ENCODE measurements at places on chromosomes 2 and 18. TPM values are rescaled to one million over a fixed set of nuclear protein-coding genes. Genes with fewer than 3 reads are reported as not detected.
A peak's percentile ranks its signal among the peaks of the same experiment; 100 is the strongest.

DNA sequence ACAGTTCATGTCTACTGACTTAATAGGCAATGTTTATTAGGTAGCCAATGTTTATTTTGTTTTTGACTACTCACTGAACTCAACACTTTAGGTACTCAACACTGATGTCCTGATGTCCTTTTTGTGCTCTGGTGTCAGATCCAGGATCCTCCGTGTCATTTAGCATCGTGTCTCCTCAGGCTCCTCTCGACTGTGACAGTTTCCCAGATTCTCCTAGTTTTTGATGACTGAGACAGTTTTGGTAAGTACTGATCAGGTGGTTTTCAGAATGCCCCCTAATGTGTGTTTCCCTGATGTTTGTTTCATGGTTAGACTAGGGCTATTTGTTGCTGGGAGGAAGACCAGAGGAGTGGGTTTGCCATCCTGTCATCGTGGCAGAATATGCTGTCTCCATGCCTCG is 719.7 kb upstream of the SOX11 start:
- H3K4me3 ChIP-seq = no peak overlapping the region
- no peaks in the 10 kb centered on the region for H3K36me3 ChIP-seq
- no peaks in the 10 kb centered on the region for H3K4me1 ChIP-seq
- H3K27me3 ChIP-seq = peaks cover 4% of the 10 kb centered on the region

The MDH1B gene
- total RNA-seq = 2.8 TPM

The FSHR gene
- total RNA-seq = 0.74 TPM

DNA sequence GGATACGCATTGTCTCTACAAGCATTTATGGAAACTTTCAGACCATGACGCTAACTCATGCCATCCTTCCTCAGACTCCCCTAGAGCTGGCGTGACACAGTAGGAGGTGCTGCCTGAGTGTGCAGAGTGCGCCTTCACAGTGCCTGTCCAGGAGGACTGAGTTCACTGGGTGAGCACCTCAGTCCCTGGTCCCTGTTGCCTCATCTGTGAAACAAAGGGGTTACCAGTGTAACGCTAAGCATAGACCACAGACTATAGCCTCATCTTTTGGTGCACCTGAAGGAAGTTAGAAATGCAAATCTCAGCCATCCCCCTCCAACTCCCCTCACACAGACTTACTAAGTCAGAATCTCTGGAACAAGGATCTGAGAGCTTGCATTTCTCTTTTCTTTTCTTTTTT is 142.8 kb downstream of the TMEM17 start:
- no peak for DNase-seq
- H3K4me1 ChIP-seq = no peaks in the 10 kb centered on the region

GRCh38 chr2:120935339-120936313 is 200.0 kb downstream of the GLI2 start:
- peak overlapping the region; percentile 17 for H3K27ac ChIP-seq
- peaks cover 91% of the 10 kb centered on the region for H3K27me3 ChIP-seq
- H3K36me3 ChIP-seq = no peaks in the 10 kb centered on the region
- peak overlapping the region; percentile 43 for H3K4me3 ChIP-seq

GRCh38 chr2:2758793-2759367 is 427.8 kb upstream of the MYT1L start:
- peaks cover 3% of the 10 kb centered on the region for H3K27me3 ChIP-seq
- H3K4me1 ChIP-seq = no peaks in the 10 kb centered on the region
- no peak overlapping the region for H3K4me3 ChIP-seq
- H3K36me3 ChIP-seq = no peaks in the 10 kb centered on the region
- no peak for DNase-seq

DNA sequence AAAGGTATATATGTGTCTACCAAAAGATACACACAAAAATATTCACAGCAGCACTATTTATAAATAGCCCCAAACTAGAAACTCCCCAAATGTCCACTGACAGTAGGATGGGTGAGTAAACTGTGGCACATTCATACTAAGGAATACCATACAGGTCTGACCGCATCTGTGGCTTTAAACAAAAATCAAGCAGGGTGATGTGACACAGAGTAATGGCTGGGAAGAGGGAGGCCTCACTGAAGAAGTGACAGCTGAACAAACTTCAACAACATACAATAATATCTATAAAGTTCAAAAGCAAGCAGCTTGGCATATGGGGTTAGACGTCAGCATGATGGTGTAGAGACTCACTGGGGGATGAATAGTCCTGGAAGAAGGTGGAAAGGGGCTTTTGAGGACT is 115.1 kb upstream of the PPP1CB start:
- DNase-seq = no peak
- no peaks in the 10 kb centered on the region for H3K36me3 ChIP-seq
- H3K4me3 ChIP-seq = no peak overlapping the region
- H3K4me1 ChIP-seq = peaks cover 22% of the 10 kb centered on the region

DNA sequence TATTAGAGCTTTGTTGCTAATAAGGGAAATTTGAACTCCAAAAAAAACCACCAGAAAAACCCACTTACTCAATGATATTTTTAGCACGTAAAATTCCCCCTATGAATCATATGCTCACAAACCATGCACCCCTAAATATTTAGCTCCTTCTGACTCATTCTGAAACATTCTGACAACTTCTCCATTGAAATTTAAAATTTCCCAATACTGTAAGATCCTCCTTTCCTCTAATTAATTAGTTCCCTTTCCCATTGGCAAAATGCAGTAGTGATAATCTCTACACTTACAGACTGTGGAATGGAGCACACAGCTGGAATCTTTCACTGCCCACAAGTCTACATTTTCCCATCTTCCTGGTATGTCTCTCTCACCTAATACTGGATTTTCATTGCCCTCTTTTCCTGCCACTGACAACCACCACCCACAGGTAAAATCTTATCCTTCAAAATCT is 215.8 kb upstream of the ACVR2A start:
- H3K27me3 ChIP-seq = peaks cover 6% of the 10 kb centered on the region
- H3K36me3 ChIP-seq = no peaks in the 10 kb centered on the region
- H3K27ac ChIP-seq = no peak overlapping the region
- H3K4me1 ChIP-seq = peaks cover 2% of the 10 kb centered on the region

The CXCR1 gene
- not detected for total RNA-seq

- no peak for DNase-seq
- H3K36me3 ChIP-seq = no peaks in the 10 kb centered on the region
- H3K4me3 ChIP-seq = no peak overlapping the region
- H3K4me1 ChIP-seq = peaks cover 2% of the 10 kb centered on the region
These were observed 4.4 kb downstream of the ARHGAP25 start for GRCh38 chr2:68738906-68739594.

The ZNF396 gene
- 4.5 TPM for total RNA-seq

DNA sequence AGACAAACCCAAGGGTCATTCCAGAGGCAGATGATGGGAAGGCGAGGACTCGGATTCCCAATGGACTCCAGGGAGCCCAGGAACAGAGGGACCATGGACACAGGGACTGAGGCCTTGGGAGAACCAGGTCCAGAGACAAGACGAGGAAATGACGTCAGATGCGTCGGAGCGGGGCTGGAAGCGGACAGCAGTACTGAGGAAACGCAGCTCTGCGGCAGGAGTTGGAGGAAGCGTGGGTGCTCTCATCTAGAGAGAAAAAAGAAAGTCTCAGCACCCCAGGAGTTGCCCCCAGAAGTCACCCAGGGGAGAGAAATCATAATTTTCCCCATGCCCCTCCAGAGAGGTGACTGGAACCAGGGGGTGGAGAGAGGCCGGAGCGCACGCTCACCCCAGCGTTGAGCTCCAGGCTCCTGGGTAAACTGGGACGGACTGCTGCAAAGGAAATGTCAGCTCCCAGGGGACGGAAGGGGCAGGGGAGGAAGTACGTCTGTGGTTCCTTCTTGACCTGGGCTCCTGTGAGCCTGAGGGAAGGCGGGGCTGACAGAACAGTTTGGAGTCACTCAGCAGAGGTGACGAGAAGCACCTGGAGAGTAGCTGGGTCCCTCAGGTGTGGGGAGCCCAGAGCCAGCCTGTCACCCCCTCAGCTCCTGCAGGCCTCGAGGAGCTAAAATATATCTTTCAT is 44.7 kb downstream of the CMPK2 start:
- no peaks in the 10 kb centered on the region for H3K4me1 ChIP-seq
- no peak overlapping the region for H3K27ac ChIP-seq
- no peak overlapping the region for H3K4me3 ChIP-seq
- peaks cover 8% of the 10 kb centered on the region for H3K27me3 ChIP-seq
- H3K36me3 ChIP-seq = no peaks in the 10 kb centered on the region
- no peak for DNase-seq

GRCh38 chr2:233789554-233789953 is 11.4 kb downstream of the MROH2A start:
- no peaks in the 10 kb centered on the region for H3K36me3 ChIP-seq
- H3K27ac ChIP-seq = no peak overlapping the region
- no peak for DNase-seq
- peaks cover 11% of the 10 kb centered on the region for H3K27me3 ChIP-seq
- no peak overlapping the region for H3K4me3 ChIP-seq

The MREG gene
- 26.8 TPM for total RNA-seq

DNA sequence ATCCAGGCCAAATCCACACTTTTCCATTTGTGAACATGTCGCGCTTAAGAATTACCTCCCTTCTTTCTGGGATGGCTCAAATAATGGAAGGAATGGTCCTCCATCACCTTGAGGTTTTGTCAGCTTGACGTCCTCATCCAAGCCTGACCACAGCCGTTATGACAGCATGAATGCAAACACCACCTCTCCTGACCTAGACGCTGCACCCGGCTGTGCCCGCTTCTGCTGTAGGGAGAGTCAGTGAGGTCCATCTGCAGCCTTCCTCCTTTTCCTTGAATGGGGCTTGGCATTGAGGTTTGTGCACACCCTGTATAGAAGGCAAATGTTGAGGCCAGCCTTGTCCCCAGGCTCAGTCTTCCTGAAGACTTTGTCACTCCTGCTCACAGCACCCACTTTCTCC is 85.5 kb downstream of the TGOLN2 start:
- DNase-seq = no peak
- H3K36me3 ChIP-seq = peaks cover 3% of the 10 kb centered on the region
- peak overlapping the region; percentile 12 for H3K27ac ChIP-seq
- peaks cover 41% of the 10 kb centered on the region for H3K4me1 ChIP-seq

The TFCP2L1 gene
- total RNA-seq = 0.78 TPM

GRCh38 chr2:58336416-58336815 is 95.3 kb upstream of the FANCL start:
- H3K36me3 ChIP-seq = no peaks in the 10 kb centered on the region
- H3K27ac ChIP-seq = no peak overlapping the region
- no peaks in the 10 kb centered on the region for H3K4me1 ChIP-seq
- no peak overlapping the region for H3K4me3 ChIP-seq

DNA sequence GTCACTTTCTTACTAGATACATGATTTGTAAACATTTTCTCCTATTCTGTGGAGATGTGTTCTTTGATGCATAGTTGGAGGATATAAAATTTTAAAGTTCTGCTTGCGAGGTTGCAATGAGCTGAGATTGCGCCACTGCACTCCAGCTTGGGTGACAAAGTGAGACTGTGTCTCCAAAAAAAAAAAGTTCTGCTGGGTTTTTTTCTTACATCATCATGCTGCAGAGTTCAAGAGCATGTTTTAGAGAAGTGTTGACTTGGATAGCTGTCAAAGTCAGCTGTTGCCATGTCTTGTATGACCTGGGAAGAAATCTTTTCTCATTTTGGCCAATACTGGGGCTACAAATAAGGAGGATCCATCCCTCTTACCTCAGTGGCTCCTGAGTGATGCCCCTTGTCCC is 71.3 kb downstream of the UGGT1 start:
- H3K27me3 ChIP-seq = no peaks in the 10 kb centered on the region
- peaks cover 15% of the 10 kb centered on the region for H3K36me3 ChIP-seq
- H3K27ac ChIP-seq = no peak overlapping the region
- H3K4me1 ChIP-seq = no peaks in the 10 kb centered on the region

The EDAR gene
- 0.69 TPM for total RNA-seq

The GCG gene
- 92.9 TPM for total RNA-seq

The CD8B2 gene
- total RNA-seq = not detected

DNA sequence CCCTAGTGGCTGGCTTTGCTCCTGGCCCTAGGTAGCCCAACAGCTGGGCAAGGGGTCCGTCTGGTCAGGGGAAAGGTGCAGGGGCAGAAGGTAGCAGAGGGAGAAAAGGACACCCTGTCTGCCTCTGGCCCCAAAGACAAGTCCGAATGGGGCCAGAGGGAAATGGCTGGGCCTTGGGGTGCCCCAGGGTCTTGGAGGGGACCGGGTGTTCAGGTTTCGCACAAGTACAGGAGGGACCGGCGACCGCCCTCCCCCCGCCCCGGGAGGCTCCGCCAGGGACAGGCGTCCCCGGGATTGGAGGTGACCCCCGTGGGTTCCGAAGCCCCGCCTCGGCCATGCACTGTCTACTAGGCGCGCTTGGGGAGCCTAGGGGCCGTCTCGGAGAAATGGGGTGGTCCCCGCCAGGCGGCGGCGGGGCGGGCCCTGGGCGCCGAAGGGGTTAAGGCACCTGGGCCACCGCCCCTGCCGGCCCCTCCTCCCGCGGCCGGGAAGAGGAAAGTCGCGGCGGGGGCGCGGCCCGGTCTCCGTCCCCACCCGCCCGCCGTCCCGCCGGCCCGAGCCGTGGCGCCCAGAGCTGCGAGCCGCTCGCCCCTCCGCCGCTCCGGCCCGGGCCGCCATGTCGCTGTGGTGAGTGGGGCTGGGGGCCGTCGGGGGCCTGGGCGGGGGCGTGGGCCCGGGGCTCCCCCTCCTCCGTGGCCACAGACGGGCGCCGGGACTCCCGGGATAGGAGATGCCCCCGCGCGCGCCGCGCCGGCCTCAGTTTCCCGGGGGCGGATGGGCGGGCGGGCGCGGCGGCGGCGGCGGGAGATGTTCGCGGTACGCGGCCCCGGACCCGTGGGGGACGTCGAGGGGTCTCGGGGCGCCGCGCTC is at the start of gene B3GNT7:
B3GNT7 (plus strand) TSS at position 523 of the 870 bp plus-strand sequence; CDS start at position 617, 94 bp downstream.
- H3K4me3 ChIP-seq = peak within 1 kb of the TSS; percentile 72
- H3K27ac ChIP-seq = peak within 1 kb of the TSS; percentile 66
- DNase-seq = no peak
- H3K4me1 ChIP-seq = peaks cover 7% of the 10 kb centered on the region
- H3K36me3 ChIP-seq = peaks cover 3% of the 10 kb centered on the region

The HES6 gene
- total RNA-seq = 64.7 TPM

- no peaks in the 10 kb centered on the region for H3K36me3 ChIP-seq
- no peaks in the 10 kb centered on the region for H3K27me3 ChIP-seq
- no peak for DNase-seq
- no peak overlapping the region for H3K27ac ChIP-seq
- no peak overlapping the region for H3K4me3 ChIP-seq
- H3K4me1 ChIP-seq = peaks cover 7% of the 10 kb centered on the region
These were observed 1154.5 kb upstream of the CHAC2 start for GRCh38 chr2:52613064-52613463.

GRCh38 chr2:73933194-73933593 is 6.5 kb downstream of the DGUOK start:
- H3K27ac ChIP-seq = peak overlapping the region; percentile 5
- DNase-seq = no peak
- H3K4me1 ChIP-seq = peaks cover 25% of the 10 kb centered on the region
- peaks cover 9% of the 10 kb centered on the region for H3K36me3 ChIP-seq

The PPP1R7 gene
- 46.5 TPM for total RNA-seq

DNA sequence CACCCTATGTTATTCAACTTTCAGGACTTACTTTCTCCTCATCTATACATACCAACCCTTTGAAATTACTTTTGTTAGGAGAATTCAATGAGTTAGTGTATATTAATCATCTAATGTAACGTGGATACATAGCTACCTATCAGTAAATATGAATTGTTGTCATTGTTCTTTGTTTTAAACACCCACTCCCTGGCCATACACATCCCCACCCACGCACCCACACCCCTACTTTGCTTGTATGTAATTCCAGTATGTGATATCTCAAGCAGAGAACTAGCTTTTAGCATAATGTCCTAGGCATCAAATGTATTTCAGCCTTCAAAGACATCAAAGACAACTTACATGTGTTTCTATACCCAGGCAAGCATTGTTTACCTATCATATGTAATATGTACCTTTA is 129.2 kb downstream of the MAP4K4 start:
- H3K4me3 ChIP-seq = no peak overlapping the region
- H3K4me1 ChIP-seq = peaks cover 21% of the 10 kb centered on the region
- peak overlapping the region; percentile 84 for H3K27ac ChIP-seq
- H3K36me3 ChIP-seq = peaks cover 17% of the 10 kb centered on the region
- H3K27me3 ChIP-seq = no peaks in the 10 kb centered on the region
- DNase-seq = no peak
